ENCODE measurements at places on chromosomes 12 and 14. TPM values are rescaled to one million over a fixed set of nuclear protein-coding genes. Genes with fewer than 3 reads are reported as not detected.

DNA sequence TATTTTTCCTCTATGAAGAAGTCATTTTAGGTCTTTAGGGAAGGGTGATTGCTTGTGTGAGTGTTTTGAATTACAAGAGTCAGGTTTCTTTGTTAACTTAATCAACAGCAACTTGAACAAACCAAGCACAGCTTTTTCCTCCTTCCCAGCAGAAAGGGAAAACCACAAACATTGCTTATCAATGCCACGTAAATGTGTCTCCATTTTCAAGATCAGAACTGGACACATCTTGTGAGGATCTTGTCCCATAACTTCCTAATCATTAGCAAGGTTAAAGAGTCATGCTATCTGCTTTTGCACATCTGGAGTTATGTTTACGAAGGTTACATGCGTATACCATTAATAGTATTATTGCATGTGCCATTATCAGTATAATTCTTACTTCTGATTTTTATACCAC, 248.0 kb upstream of the FLRT2 start:
- DNase-seq = no peak

DNA sequence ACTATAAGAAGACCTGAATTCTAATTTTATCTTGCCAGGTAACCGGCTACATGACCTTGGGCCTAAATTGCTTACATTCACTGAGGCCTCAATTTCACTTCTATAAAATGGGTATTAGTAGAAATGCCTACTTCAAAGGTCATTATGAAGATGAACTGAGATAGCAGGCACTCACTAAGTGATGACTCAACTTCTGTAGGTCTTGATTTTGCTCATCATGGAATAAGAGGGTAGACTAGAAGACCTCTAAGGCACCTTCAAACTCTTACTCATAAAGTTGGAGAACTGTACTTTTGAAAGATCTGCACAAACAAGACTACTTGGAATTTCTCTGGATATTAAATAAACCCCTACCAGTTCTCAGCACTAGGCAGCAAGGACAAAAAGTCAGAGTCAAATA, 39.3 kb upstream of the FRMD6 start:
- DNase-seq = no peak

HHIPL1 gene
- 2.6 TPM for total RNA-seq

- DNase-seq = no peak
Observed at GRCh38 chr14:65069874-65070413, 32.4 kb downstream of the MAX start.

GRCh38 chr12:102298022-102298421, 100.4 kb upstream of the PMCH start:
- no peak for DNase-seq

DNA sequence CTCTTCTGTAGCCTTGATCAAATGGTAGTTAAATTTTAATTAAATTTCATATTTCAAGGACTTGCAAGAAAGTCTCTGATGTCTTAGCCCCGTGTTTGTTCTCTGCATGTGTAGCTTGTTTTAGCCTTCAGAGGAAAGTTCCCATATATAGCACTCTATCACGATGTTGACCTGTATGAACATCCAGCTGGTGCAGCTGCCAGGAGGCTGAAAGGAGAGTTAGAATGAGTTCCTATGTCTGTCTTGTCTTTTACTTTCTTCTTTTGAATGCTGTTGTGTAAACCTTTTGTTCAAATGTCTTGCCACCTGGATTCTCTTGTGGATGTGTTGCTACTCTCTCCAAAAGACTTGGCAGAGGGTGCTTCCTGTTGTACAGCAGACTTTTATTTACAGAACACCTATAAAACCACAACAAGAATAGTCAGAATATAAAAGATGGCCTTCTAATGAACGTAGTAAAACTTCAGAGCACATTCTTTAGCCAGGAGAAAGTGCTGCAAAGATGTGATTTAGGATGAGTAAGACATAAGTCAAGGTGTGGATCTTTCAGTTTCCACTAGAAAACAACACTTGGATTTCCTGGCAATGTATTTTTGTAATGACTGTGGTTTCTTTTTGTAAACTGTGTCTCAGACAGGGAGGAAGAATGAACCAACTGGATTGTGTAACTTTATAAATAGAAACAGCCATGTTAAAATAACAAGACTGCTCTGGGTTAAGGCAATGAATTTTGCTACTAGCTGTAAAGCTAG, 17.2 kb downstream of the NAV3 start:
- no peak for DNase-seq

RDH16 gene
- 0.27 TPM for total RNA-seq

GRCh38 chr14:54025661-54026060, 69.0 kb upstream of the BMP4 start:
- DNase-seq = no peak

- DNase-seq = no peak
Observed at GRCh38 chr14:29953501-29953900, 25.9 kb upstream of the PRKD1 start.

- DNase-seq = peak; percentile 36
Observed at GRCh38 chr14:51095854-51096823, 1.2 kb upstream of the TRIM9 start.

DNA sequence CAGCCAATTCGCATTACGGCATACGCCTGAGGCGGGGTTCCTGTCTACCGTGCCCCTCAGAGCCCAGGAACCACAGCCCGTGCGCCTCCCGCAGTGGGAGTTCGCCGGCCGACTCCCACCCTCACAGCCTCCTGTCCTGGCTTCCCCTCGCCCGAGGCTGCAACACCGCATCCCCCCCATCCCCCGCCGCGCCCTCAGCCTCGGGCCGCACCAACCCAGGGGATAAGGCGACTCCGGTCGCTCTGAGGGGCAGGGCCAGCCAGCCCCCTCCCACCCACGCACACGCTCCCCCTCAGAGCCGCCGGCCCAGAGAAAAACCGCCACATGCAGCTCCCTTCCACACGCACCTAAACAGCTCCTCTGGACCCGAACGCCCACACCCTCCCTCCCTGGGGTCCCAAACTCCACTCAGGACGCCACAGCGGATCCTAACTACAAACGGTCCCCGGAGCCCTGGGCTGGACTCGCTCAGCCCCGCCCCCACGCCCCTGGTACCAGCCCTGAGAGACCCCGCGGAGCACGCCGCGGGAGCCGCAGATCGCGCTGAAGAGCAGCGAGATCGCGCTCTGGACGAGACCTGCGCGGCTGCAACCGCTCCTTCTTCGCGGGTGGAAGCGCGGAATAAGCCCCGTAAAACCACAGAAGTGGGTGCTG, at the start of gene C14orf39:
C14orf39 (minus strand) TSS at position 466 of the 654 bp plus-strand sequence. CDS start 985 bp downstream, outside the sequence.
- DNase-seq = no peak

- DNase-seq = peak; percentile 74
Observed at GRCh38 chr14:24332268-24332993, 2.4 kb downstream of the ADCY4 start.

- no peak for DNase-seq
Observed at GRCh38 chr12:122840580-122841513, 5.6 kb downstream of the HIP1R start.

DNA sequence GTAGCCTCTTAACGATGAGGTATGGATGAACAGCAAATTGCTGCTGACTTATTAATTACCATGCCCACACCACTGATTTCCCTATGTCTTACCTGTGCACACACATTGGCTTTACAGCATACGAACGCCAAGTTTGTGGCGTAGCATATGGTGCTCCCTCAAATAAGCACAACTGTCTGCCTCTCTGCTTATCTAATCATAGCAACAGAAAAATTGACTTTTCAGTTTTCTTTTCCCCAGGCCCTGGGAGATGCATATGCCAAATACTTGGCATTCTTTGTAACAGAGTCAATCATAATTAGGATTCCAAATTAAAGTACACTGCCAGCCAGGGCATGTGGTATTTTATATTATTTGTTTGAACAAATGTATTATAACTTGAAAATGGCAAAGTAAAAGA, 625.5 kb downstream of the DIO2 start:
- DNase-seq = no peak

LTB4R2 gene
- total RNA-seq = 2.8 TPM

GRCh38 chr12:25074113-25074512, 120.8 kb downstream of the DNAI7 start:
- DNase-seq = no peak

CD69 gene
- 2.9 TPM for total RNA-seq

MYBPC1 gene
- 5.6 TPM for total RNA-seq

- DNase-seq = no peak
Observed at GRCh38 chr12:108377260-108377659, 38.1 kb upstream of the CMKLR1 start.

FSCB gene
- total RNA-seq = not detected

- DNase-seq = no peak
Observed at GRCh38 chr12:79988368-79988767, 53.5 kb upstream of the PPP1R12A start.

- DNase-seq = no peak
Observed at GRCh38 chr14:71702786-71703185, 229.4 kb upstream of the RGS6 start.

BBOF1 gene
- 4.0 TPM for total RNA-seq

LRRK2 gene
- 7.7 TPM for total RNA-seq

DNA sequence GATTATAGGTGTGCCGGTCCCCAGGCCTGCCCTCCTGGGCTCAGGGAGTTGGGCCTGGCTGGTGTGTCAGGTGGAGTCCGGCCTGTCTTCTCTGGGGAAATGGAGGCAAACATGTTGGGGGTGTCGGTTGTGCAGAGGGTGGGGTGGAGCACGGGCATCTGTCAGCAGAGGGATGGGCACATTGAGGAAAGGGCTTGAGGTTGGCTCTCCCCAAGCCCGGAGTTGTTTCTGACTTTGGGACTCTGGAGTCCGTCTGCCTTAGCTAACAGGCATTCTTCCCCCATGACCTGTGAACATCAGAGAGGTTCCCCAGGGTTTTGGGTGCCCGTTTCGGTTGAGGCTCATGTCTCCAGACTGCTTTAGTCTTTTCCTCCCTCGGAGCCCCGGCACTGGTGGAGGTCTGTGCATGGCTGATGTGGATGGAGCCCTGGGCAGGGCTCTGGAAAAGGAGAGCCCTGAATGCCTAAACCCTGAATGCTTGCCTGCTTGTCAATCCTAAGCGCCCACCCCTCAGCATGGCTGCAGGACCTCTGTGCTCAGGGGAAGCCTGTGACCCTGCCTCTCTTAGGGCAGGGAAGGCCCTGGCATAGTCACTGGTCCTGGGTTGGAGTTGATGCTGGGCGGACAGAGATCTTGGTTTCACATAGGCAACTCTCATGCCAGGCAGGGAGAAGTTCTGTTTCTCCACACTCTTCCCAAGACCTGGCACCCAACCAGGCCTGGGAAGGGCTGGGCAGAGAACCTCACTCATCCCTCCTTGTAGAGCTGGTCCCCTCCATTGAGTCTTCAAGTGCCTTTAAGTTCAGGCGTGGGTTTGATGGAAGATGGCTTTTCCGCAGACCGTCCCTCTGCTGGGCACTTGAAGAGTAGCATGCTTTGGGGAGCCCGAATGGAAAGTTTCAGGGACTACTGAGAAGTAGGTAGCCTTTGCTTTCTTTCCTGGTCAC, 12.9 kb downstream of the NYNRIN start:
- DNase-seq = no peak

- DNase-seq = no peak
Observed at GRCh38 chr12:28253161-28253641, 62.9 kb downstream of the CCDC91 start.

- no peak for DNase-seq
Observed at GRCh38 chr12:13223179-13223804, 26.8 kb downstream of the EMP1 start.

OR4L1 gene
- total RNA-seq = not detected

DMAC2L gene
- 14.4 TPM for total RNA-seq

DNA sequence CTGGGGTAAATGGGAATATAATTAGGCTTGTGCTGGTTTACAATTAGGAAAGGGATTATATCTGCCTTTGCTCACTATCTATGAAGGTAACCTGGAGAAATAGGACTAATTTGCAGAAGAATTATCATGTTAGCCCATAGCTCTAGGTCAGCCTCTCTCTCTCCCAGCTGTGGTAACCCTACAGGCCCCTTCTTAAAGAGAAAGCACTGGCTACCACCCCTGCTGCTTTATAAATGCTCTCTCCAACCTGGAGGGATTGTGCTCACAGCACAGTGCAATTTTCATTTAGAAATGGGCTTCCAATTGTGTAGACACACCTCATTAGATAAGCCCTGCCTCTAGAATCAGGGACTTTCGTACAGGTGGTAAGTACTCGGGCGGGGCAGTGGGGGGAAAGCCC, 22.7 kb upstream of the MGST1 start:
- no peak for DNase-seq

APPL2 gene
- 18.2 TPM for total RNA-seq

BRMS1L gene
- 15.3 TPM for total RNA-seq

DNA sequence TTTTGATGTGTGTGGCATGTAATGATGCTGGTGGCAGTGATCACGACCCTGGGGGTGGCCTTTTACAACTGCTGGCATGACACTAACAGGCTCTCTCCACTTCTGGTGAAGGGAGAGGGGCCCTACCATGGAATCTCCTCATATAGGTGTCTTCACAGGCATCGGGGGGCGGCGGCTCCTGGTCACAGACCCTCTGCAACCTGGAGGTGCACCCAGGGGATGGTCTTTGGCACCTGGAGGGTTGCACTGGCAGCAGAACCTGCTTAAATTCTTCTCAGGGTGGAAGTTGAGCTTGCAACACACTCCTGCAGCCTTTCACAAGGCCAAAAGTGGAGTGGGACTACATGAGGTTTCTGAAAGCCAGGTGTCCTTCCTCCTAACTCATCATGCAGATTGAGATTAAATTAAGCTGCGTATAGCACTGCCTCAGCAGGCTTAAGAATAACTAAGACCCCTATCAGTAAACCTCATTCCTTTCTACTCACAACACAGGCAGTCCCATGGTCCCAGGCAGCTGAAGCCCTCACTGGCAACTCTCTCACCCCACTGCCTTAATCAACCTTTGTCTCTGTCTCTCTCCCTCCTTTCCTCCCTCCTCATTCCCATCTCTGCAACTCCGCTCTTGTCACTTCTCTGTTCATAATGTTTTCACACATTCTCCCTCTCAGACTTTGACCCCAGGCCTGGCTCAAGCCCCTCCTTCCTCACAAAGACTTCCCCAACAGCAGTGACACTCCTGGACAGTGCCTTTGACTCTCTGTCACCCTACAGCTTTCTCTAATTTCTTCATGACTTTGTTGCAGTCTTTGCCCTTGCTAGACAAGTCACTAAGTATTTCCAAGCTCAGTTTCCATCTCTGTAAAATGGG, 18.9 kb downstream of the NID2 start:
- no peak for DNase-seq

Data from left cardiac atrium (tissue), 4 donors.